ENCODE measurements at places on chromosomes 3 and 15.

- DNase-seq = no peak
These were observed 63.1 kb downstream of the SERP1 start for GRCh38 chr3:150483226-150483625.

DNA sequence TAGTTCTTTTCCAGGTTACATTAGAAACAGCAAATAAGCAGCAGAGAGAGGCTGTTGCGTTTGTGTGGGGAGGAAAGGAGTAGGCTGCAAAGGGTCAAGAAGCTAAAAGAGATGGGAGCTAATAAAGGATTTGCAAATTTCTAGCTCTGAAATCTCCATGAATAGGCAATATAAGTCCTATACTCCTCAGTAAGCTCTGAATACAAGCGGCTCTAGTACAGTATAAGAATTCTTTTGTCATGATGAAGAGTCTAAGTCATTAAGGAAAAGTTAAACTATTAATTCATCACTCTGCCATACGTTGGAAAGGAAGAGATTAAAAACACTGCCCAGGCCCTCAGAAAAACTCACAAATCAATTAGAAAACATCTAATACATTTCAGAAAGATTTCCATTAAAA is 59.3 kb downstream of the CEP152 start:
- DNase-seq = no peak

GRCh38 chr3:30112902-30113484 is 493.4 kb upstream of the TGFBR2 start:
- no peak for DNase-seq

DNA sequence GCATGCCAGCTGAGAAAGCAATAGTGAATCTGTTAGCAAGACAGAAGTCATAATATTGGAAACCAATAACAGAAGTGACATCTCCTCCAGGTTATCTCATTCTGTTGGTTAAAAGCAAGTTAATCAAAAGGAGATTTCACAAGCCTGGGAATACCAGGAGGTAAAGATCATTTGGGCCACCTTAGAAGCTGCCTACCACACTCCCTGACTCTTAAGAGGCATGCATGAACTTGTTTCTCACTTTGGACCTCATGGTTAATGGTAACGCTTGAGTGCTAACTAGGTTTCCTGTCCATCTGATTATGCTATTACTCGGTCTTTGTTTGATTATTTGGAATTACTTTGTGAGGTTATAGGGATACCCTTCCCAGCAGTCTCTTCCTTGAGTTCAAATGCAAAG is 650.8 kb upstream of the SGO1 start:
- DNase-seq = no peak

- no peak for DNase-seq
These were observed 3.6 kb downstream of the ONECUT1 start for GRCh38 chr15:52786436-52787122.

Data from stimulated activated CD4-positive, alpha-beta T cell treated with anti-CD3 and anti-CD28 coated beads, Interleukin-4, amount 100 ng/mL, for 4 hours (primary cell).